ENCODE measurements at places on chromosomes 5 and 9.

DNA sequence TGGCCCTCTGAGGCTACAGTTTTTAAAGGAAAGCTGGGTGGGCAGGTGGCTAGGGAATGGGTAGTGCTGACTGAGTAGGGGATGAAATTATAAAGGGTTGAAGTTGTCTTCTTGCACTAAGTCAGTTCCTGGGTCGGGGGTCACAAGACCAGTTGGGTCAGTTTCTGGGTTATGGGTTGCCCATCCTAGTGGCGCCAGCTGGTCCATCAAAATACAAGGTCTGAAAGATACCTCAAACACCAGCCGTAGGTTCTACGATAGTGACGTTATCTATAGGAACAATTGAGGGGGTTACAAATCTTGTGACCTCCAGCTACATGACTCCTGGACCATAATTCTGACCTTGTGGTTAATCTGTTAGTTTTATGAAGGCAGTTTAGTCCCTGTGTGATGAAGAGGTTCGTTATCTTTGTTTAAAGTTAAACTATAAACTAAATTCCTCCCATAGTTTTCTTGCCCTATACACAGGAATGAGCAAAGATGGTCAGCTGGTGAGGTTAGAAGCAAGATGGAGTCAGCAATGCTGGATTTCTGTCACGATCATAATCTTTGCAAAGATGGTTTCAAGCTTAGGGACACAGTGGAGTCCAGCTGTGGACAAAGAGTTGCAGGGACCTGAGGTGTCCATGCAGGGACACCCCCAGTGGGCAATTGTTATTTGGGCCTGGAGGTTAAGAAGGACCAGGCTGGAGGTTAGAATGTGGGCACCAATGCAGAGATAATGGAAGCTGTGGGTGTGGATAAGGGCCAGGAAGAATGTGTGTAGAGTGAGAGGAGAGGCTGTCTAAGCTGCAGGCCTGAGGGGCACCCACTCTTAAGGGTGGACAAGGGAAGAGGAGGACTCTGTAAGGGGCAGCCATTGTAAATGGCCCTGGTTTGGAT, 14.0 kb upstream of the CREBRF start:
- no peak for DNase-seq

- DNase-seq, result no peak
These were observed 8.0 kb upstream of the GFI1B start for GRCh38 chr9:132970324-132971062.

- no peak for DNase-seq
These were observed 830.9 kb downstream of the MAT2B start for GRCh38 chr5:164336276-164336675.

DNA sequence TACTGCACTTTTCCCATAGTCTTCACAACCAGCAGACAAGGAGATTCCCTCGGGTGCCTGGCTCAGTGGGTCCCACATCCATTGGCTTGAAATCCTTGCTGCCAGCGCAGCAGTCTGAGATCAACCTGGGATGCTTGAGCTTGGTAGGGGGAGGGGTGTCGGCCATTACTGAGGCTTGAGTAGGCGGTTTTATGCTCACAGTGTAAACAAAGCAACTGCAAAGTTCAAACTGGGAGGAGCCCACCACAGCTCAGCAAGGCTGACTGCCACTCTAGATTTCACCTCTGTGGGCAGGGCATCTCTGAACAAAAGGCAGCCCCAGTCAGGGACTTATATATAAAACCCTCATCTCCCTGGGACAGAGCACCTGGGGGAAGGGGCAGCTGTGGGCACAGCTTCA, 512.3 kb upstream of the MPDZ start:
- DNase-seq, result no peak

- no peak for DNase-seq
These were observed 176.1 kb upstream of the NREP start for GRCh38 chr5:111933086-111933485.

GRCh38 chr5:83564069-83564749, 92.7 kb downstream of the VCAN start:
- no peak for DNase-seq

GRCh38 chr5:115831163-115831768, 10.1 kb downstream of the ATG12 start:
- no peak for DNase-seq

- no peak for DNase-seq
These were observed 58.6 kb upstream of the ZBED3 start for GRCh38 chr5:77145666-77146065.

DNA sequence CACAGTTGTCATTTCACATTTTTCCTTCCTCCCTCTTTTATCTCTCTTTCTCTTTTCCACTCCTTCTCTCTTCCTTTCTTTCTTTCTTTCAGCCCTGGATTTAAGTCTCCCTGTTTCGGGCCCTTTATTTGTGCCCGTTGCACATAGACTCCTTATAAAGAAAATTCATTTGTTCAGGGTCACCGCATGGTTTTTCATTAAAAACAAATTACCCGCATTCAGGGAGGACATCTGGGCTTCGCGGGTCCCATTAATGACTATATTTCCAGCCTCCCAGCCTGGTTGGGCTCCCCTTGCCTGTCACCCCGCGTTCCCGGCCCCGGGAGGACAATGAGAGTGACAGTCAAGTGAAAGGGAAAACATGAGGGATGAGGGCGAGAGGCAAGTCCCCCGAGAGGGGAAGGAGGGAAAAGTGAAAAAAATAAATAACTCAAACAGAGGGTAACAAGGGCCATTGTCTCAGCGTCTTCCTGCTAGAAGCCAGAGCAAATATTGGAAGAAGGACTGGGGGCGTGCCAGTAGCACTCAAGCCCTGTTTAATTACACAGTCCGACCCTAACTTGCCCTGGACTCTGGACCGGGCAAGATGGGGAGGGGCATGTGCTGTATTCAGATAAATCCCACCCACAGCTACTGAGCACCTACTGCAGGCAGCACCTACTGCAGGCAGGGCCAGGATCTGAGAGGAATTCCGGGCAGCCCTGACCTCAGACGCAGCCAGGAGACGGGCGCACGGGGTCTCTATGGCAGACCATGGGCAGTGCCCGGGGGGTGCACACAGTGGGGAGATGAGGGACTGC, 166.2 kb downstream of the PAX5 start:
- no peak for DNase-seq

GRCh38 chr5:54673523-54674225, 156.1 kb downstream of the SNX18 start:
- peak; percentile 6 for DNase-seq

GRCh38 chr5:11050596-11051304, 289.7 kb upstream of the DAP start:
- DNase-seq, result no peak

GRCh38 chr9:36341936-36342577, 58.0 kb downstream of the RNF38 start:
- no peak for DNase-seq

DNA sequence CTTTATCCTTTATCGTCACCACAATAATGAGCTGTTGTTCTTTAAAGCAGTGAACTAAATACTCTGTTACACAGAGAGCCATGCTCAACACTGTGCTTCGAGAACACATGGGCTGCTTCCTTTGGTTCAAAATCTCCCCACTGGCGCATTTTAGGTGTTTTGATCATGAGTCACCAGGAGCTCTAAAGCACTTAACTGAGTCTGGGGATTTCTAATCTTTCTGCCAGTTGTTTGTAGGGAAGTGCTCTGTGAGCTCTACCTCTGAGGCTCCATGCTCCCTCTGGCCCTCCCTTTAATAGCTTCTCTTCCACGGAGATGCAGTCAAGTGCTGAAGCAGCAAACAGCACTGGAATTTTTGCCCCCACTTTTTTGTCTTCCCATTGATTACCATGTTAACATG, 17.0 kb downstream of the ERAP2 start:
- no peak for DNase-seq
